ENCODE measurements at places on chromosomes 16 and 17. TPM values are rescaled to one million over a fixed set of nuclear protein-coding genes. Genes with fewer than 3 reads are reported as not detected.

The CIBAR2 gene
- not detected for total RNA-seq

The HEATR9 gene
- not detected for total RNA-seq

The OTOA gene
- under 0.01 TPM for total RNA-seq

The TSPOAP1 gene
- total RNA-seq = not detected

The CACNG1 gene
- not detected for total RNA-seq

The MT1A gene
- total RNA-seq = 3.9 TPM

The ITGAD gene
- not detected for total RNA-seq

The VAT1L gene
- 3.7 TPM for total RNA-seq

The TAT gene
- not detected for total RNA-seq

The KRT28 gene
- not detected for total RNA-seq

The CD300H gene
- total RNA-seq = not detected

The CA4 gene
- not detected for total RNA-seq

The PDILT gene
- total RNA-seq = not detected

The KCNAB3 gene
- 0.85 TPM for total RNA-seq

The CD300LF gene
- total RNA-seq = not detected

The CPNE7 gene
- total RNA-seq = 11.3 TPM

The TPSB2 gene
- total RNA-seq = not detected

The CDH8 gene
- total RNA-seq = 3.4 TPM

The OR4D1 gene
- not detected for total RNA-seq

The KRTAP2-1 gene
- total RNA-seq = not detected

The GAST gene
- not detected for total RNA-seq

The SEC14L5 gene
- total RNA-seq = not detected

The MYH3 gene
- 0.38 TPM for total RNA-seq

The SEPTIN1 gene
- total RNA-seq = not detected

The SLFN14 gene
- total RNA-seq = not detected

The SLC6A2 gene
- total RNA-seq = not detected

The GUCY2D gene
- total RNA-seq = not detected

The NPIPB4 gene
- total RNA-seq = 23.7 TPM

The C16orf82 gene
- not detected for total RNA-seq

The P3H4 gene
- total RNA-seq = 118 TPM

The GPR142 gene
- not detected for total RNA-seq

The ATP1B2 gene
- not detected for total RNA-seq

The KRT39 gene
- total RNA-seq = 0.28 TPM

The PRSS27 gene
- 0.56 TPM for total RNA-seq

The MYO15B gene
- 1.2 TPM for total RNA-seq

The GPRC5B gene
- total RNA-seq = 8.6 TPM

The ALDH3A1 gene
- total RNA-seq = under 0.01 TPM

The MRPL28 gene
- 44.3 TPM for total RNA-seq

The TMEM238L gene
- not detected for total RNA-seq

The EVPLL gene
- total RNA-seq = not detected

The GDPD1 gene
- total RNA-seq = 1.7 TPM

The MLKL gene
- total RNA-seq = 25.9 TPM

The SPIRE2 gene
- total RNA-seq = 0.77 TPM

The ASGR2 gene
- not detected for total RNA-seq

The HAS3 gene
- 5.6 TPM for total RNA-seq

The CNTNAP1 gene
- 15.0 TPM for total RNA-seq

The CACNG5 gene
- not detected for total RNA-seq

The CRHR1 gene
- not detected for total RNA-seq

The TMEM92 gene
- total RNA-seq = not detected
